ENCODE measurements at places on chromosomes 11 and 22.

DNA sequence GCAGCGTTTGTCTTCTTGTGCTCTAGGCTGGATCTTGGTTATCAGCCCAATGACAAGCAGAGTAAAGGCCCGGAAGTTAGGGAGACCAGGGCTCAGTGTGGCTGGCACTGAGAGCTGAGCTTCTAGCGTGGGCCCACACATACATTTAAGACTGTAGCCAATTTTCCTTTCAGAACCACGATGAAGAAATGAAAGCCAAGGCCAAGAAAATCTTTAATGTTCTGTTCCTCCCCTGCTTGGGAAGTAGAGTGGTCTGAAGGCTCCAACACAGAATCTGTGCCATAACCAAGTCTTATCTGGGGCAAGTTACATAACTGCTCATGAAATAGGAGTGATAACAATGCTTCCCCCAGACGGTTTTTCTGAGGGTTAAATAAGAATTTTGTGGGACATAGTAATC lies 4.7 kb upstream of the ST3GAL4 start:
- no peak for DNase-seq

DNA sequence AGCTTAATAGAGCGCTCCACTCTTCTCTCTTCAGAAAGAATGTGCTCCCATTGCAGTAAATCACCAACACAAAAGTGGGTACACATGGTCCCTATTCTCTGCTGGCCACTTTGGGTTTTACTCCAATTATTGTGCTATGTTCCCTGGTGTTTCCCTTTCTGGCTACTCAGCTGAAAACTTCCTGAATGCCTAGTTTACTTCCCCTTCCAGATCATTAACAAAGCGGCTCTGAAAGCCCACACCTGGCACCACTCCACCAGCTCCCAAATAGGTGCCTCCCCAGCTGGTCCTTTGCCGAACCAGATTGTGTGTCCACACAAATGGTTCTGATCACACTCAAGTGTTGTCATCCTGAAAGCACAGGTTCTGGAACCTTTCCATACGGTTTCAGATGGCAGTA lies 443.7 kb downstream of the NTM start:
- no peak for DNase-seq

GRCh38 chr11:9716275-9717039 lies 52.6 kb downstream of the SWAP70 start:
- DNase-seq: peak; percentile 34

DNA sequence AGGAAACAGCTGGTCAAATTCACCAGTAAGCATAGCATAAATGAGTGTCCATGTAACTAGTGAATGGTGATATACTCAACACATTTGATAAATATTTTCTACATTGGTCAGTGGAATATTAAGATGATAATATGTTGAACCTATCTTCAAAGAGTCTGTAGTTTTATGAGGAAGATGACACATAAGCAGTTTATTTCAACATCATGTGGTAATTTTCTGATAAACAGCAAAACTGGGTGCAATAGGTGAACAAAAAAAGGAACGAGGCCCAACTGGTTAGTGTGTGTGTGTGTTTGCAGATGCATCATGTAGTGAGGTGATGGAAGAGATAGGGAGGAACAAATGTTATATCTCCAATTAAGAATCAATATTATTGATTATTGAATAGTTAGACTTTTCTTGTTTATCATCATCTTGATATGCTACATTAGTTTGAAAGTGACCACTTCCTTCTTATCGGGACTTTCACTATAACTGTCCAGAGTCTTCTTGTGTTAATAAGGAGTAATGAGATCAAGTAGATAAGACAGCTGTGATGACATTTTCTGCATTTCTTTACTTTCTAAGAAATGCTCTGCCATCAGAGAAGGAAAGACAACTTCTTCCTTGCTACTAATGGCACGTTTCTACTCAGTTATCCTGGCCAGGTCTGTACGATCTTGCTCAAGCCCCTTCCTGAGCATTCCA lies 270.7 kb downstream of the ETS1 start:
- DNase-seq: no peak

DNA sequence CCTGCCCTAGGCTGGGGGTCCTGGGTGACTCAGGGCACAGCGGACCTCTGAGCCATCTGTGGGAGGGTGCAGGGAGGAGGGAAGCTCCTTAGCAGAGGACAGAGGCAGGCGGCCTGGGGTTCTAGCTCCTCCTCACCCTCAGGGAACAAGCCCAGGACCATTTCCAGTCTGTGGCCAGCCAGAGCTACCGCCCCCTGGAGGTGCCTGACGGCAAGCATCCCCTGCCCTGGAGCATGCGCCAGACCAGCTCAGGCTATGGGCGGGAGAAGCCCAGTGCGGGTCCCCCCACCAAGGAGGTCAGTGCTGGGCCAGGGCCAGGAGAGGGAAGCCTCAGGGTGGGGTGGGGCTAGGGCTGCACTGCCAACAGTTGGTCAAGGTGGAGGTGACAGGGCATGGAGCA lies 26.0 kb upstream of the LRRC10B start:
- DNase-seq: no peak

GRCh38 chr11:10893714-10894151 lies 35.9 kb upstream of the ZBED5 start:
- DNase-seq: no peak
